ENCODE measurements at places on chromosomes 1 and 21.

DNA sequence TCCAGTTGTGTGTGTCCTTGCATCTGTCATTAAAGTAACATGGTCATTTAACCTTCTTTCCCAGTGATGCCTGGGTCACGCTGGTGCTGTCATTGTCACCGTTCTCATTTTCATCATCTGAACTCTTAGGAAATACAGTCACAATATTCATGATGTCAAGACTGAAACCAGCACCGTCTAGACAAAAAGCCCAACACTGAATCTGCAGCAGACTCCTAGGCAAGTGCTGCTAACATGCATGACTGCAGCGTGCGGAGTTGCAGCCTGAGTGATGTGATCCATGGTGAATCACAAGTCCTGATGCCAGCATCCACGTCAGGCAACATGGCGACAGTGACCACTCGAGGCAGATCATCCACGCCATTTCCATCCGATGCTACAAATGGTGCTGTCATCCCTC is 37.6 kb downstream of the MRPL37 start:
- DNase-seq, result no peak

- peak; percentile 80 for DNase-seq
Observed at GRCh38 chr1:220684890-220685289, 5.3 kb upstream of the C1orf115 start.

GRCh38 chr1:244955661-244956060 is 91.3 kb upstream of the HNRNPU start:
- DNase-seq, result no peak

- DNase-seq, result no peak
Observed at GRCh38 chr1:180854456-180854855, 58.2 kb upstream of the KIAA1614 start.

- DNase-seq, result no peak
Observed at GRCh38 chr1:210301615-210302000, 27.1 kb upstream of the HHAT start.

DNA sequence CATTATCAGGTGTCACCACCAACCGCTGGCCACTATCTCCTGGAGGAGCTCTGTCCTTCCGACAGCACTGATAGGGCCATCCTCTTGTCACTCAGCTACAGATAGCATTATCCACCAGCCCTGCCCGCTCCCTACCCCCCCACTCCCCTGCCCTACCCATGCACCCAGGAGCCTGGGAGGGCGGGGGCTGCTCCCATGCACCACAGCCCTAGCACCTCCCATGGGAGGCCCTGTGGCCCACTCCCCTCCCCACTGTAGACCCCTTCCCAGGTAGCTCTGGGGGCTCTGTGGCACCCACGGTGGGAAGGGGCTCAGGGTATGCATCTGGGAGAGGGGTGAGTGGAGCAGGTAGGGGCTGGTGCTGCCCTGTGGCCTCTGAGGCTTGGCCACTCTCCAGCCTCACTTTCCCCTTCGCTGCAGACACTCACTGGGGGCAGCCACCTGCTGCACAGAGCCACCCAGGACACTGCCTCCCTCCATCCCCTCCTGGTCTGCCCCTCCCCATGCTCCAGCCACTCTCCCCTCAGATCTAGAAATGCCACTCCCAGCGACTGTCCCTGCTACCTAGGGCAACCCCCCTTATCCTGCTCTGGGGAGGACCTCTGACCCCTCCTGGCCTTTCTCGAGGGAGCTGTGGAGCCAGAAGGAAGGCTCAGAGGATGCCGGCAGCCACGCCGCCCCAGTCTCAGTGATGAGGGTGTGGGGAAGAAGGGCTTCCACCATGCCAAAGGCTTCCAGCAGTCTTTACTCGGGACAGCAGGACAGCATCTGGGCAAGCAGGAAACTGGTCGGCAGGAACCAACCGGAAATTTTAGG is 58.5 kb downstream of the WNT9A start:
- DNase-seq, result no peak

DNA sequence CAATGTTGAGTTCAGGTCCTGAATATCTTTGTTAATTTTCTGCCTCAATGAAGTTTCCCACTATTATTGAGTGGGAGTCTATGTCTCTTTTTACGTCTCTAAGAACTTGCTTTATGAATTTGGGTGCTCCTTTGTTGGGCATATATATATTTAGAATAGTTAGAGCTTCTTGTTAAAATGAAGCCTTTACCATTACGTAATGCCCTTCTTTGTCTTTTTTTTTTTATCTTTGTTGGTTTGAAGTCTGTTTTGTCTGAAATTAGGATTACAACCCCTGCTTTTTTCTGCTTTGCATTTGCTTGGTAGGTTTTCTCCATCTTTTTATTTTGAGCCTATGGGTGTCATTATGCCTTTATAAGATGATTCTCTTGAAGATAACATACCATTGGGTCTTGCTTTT is 10.9 kb downstream of the CLCA4 start:
- DNase-seq, result no peak

- no peak for DNase-seq
Observed at GRCh38 chr21:32322103-32322502, 23.4 kb downstream of the MRAP start.

GRCh38 chr1:225908013-225908640 is 15.9 kb downstream of the PYCR2 start:
- DNase-seq, result no peak

GRCh38 chr1:101239095-101240040 is 2.5 kb downstream of the S1PR1 start:
- DNase-seq, result no peak

- no peak for DNase-seq
Observed at GRCh38 chr1:29859126-29859525, 622.8 kb downstream of the PTPRU start.

DNA sequence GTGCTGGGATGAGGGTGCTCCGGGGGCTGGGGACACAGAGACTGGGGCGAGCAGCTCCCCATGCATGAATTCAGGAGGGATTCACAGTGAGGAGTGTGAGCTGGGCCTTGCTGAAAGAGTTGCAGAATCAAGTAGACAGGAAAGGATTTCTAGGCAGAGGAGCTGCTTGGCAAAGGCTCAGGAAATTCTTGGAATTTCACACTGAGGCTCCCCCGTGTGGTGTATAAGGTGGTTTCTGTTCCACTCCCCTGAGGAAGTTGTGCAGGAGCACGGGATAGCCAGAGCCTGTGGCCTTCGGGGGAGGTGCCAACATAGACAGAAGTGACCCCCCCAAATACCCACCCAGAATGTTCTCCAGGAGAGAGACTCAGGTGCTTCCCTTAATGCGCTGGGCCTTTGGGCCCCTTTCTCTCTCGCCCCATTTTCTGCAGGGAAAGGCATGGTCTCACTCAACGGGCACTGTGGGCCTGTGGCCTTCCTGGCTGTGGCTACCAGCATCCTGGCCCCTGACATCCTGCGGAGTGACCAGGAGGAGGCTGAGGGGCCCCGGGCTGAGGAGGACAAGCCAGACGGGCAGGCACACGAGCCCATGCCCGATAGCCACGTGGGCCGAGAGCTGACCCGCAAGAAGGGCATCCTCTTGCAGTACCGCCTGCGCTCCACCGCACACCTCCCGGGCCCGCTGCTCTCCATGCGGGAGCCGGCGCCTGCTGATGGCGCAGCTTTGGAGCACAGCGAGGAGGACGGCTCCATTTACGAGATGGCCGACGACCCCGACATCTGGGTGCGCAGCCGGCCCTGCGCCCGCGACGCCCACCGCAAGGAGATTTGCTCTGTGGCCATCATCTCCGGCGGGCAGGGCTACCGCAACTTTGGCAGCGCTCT is 58.5 kb upstream of the ACTL8 start:
- DNase-seq, result peak; percentile 51

DNA sequence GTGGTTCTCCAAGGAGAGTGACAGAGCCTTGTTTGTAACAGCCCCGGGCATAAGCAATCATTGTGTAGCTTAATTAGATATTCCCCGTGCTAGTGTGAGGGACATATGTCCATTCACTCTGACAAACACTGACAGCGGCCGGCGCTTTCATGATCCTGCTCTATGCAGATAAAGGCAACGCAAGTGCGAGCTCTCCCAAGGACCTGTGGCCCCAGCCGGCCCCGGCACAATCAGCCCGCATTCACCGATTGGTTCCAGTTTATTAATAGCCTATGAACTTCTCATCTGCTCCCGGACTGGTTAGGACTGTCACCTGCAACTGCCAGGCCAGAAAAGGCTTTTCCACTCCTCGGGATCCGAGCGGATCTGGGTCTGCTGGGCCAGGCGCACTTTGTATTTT is 18.0 kb upstream of the OLIG1 start:
- DNase-seq, result no peak

- DNase-seq, result no peak
Observed at GRCh38 chr1:177973585-177973984, 3.7 kb upstream of the SEC16B start.

DNA sequence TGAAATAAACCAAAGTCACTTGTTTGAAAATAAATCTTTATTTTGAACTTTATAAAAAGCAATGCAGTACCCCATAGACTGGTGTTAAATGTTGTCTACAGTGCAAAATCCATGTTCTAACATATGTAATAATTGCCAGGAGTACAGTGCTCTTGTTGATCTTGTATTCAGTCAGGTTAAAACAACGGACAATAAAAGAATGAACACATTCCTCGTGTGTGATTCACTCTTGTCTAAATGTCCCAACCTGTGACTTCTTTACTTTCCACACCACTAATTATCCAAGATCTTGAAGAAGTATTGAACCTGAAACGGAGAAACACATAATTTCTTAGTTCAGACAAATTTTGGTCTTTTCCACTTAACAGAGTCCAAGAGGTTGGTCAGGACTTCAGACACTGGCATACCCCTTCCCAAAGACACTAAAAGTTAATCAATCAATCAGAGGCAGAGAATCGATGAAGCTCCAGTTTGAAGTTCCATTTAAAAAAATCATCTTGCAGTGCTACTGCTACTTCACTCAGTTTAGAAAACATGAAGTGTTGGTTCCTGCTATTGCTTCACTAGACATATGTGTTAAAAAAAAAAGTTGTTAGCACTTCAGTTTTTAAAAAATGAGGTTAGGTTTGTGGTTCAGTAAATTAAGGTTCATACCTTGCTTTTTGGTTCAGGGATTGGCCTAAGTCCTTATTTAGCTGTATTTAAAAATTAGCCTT is 26.2 kb downstream of the ATP1B1 start:
- no peak for DNase-seq

DNA sequence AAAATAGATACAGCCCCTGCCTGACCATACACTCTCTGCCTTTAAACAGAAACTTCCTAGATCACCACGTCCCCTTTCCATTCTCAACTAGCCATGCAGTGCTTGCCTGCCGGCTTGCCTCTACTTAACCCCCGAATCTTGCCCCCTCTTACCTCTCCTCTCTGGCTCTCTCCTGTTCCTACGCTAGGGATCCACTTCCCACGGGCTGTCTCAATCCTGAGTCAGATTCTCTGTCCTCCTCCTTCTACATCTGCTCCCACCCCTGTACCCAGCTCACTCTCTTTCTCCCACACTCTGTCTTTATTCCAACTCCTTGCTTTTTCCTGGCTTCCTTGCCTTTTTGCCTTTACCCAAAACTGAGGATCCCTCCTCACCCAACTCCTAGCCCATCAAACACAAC is 29.3 kb downstream of the ATF3 start:
- DNase-seq, result no peak

- no peak for DNase-seq
Observed at GRCh38 chr1:158003406-158003800, 10.0 kb downstream of the KIRREL1 start.

- no peak for DNase-seq
Observed at GRCh38 chr1:173100476-173101107, 49.9 kb upstream of the TNFSF18 start.

DNA sequence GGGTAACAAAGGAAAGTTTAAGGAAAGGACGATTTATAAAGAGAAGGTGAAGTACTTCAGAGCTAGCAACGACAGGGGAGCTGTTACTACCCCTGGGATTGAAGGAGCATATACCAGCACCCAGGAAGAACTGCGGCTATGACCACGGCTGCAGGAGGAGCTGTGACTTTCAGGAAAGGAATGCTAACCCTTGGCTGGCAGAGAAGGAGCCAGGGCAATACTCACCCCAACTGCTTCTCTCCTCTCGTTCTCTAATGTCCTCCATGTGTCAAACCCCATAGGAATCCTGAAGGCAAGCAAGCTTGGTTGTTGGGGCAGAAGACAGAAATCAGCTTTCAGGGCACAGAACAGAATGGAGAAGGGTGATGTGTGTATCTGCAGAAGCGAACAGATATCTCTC is 120.5 kb downstream of the TMEM53 start:
- DNase-seq, result no peak

- DNase-seq, result no peak
Observed at GRCh38 chr1:225655509-225656258, 2.8 kb upstream of the ENAH start.

GRCh38 chr1:59061876-59062275 is 235.0 kb upstream of the FGGY start:
- no peak for DNase-seq

GRCh38 chr1:230043081-230043480 is 24.0 kb upstream of the GALNT2 start:
- DNase-seq, result no peak

GRCh38 chr1:210407887-210408252 is 79.2 kb downstream of the HHAT start:
- DNase-seq, result no peak

GRCh38 chr1:192689459-192689858 is 53.5 kb downstream of the RGS13 start:
- no peak for DNase-seq

- no peak for DNase-seq
Observed at GRCh38 chr1:200969726-200970561, 53.6 kb downstream of the KIF21B start.

DNA sequence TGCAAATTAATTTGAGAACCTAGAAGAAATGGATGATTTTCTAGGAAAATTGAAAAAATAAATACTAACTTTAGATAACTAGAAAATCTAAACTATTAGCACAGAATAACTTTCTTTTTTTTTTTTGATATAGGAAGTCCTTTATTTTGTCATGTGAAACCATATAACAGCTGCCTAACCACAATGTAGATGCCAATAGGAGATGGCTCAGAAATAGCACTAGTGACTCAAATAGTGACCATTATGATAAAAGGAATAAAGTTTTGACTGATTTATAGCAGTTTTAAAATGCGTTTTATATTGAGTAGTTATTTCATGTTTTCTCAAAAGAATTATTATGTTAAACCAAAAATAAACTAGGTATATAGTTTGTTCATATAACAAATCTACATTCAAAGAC is 158.0 kb upstream of the CACYBP start:
- DNase-seq, result no peak
